ENCODE measurements at places on chromosomes 12 and 14. TPM values are rescaled to one million over a fixed set of nuclear protein-coding genes. Genes with fewer than 3 reads are reported as not detected.

DNA sequence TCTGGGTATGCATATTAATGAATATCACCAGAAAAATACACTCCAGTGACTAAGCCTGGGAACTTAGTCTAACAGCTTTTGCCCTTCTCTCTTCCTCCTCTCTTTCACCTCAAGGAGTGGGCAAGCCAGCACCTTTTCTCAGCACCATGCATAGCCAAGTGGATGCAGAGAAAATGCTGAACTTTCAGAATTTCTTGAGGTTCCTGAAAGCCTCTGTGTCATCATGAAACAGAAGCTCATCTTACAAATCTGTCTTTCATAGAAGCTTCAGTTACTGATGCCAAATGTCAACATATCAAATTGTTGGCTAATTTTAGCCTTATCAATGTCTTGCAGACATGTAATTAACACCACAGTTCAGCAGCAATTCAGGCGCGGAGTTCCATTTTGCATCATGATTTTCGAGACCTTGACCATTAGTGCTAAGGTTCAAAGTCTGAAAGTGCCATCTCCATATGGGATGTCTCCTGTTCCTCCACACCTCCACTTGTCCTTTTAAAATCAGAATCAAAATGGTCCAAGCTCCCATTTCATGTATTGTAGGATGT lies 51.1 kb upstream of the RPH3A start:
- H3K27me3 ChIP-seq = peaks cover 41% of the 10 kb centered on the region
- no peak for DNase-seq
- no peak overlapping the region for H3K27ac ChIP-seq
- H3K36me3 ChIP-seq = no peaks in the 10 kb centered on the region
- H3K4me3 ChIP-seq = no peak overlapping the region
- no peaks in the 10 kb centered on the region for H3K4me1 ChIP-seq

- H3K4me3 ChIP-seq = no peak overlapping the region
- DNase-seq = no peak
- H3K36me3 ChIP-seq = no peaks in the 10 kb centered on the region
- H3K27me3 ChIP-seq = peaks cover 50% of the 10 kb centered on the region
- H3K27ac ChIP-seq = no peak overlapping the region
These were observed 50.1 kb upstream of the KCNA1 start for GRCh38 chr12:4859478-4860210.

GRCh38 chr12:64318605-64319004 lies 72.0 kb downstream of the C12orf56 start:
- DNase-seq = no peak
- no peaks in the 10 kb centered on the region for H3K4me1 ChIP-seq
- no peaks in the 10 kb centered on the region for H3K36me3 ChIP-seq
- H3K27ac ChIP-seq = no peak overlapping the region
- no peaks in the 10 kb centered on the region for H3K27me3 ChIP-seq

DNA sequence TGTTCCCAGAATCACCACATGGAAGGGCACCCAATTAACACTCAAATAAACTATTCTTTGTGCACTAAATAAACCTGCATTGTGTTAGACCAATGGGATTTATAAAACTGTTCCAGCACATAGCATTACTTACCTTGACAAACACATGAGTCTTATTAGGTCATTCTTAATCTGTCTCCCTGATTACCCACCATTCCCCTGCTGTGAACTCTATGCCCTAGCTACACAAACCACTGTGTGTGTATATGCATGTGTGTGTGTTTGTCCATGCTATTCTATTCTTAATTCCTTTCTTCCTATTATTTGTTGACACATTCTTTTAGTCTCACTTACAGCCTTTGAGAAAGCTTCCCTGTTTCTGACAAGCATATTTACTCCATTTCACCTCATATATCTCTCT lies 303.6 kb upstream of the GARIN6 start:
- no peak overlapping the region for H3K4me3 ChIP-seq
- no peak for DNase-seq
- no peaks in the 10 kb centered on the region for H3K4me1 ChIP-seq
- H3K27me3 ChIP-seq = no peaks in the 10 kb centered on the region
- H3K36me3 ChIP-seq = no peaks in the 10 kb centered on the region

DNA sequence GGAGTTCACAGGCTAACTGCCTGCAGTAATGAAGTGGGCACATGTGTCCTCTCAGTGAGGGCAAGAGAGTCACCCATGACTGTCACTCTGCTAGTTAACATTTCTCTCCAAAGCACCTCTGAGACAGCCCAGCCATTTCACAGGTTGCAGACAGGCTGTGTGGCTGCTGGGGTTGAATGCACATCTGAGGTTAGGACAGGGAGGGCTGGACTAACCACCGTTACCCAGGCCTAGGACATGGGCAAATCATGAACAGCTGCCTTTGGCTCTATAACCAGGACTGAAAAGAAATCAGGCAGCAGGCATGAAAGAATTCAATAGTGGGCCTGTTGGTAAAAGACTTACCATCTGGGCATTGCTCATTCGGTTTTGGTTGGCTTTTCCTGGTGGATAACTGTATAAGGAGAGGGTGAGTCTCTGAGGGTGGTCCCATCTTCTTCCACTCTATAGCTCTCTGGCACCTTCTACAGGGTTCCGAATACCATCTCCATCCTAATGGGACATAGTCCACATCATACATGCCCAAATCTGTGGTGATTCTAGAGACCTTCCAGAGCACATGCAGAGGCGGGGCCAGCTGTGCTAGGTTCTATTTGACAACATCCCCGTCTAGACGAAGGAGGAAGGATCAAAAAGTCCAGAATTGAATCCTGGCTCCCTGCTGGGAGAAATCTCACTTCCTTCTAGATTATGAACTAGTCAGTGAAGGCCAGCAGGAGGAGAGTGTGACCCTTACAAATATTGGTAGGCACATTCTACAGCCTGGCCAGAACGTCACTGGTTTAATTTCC lies 10.8 kb downstream of the CRACR2A start:
- H3K4me3 ChIP-seq = no peak overlapping the region
- no peaks in the 10 kb centered on the region for H3K27me3 ChIP-seq
- peaks cover 7% of the 10 kb centered on the region for H3K4me1 ChIP-seq
- DNase-seq = no peak
- peaks cover 20% of the 10 kb centered on the region for H3K36me3 ChIP-seq

DNA sequence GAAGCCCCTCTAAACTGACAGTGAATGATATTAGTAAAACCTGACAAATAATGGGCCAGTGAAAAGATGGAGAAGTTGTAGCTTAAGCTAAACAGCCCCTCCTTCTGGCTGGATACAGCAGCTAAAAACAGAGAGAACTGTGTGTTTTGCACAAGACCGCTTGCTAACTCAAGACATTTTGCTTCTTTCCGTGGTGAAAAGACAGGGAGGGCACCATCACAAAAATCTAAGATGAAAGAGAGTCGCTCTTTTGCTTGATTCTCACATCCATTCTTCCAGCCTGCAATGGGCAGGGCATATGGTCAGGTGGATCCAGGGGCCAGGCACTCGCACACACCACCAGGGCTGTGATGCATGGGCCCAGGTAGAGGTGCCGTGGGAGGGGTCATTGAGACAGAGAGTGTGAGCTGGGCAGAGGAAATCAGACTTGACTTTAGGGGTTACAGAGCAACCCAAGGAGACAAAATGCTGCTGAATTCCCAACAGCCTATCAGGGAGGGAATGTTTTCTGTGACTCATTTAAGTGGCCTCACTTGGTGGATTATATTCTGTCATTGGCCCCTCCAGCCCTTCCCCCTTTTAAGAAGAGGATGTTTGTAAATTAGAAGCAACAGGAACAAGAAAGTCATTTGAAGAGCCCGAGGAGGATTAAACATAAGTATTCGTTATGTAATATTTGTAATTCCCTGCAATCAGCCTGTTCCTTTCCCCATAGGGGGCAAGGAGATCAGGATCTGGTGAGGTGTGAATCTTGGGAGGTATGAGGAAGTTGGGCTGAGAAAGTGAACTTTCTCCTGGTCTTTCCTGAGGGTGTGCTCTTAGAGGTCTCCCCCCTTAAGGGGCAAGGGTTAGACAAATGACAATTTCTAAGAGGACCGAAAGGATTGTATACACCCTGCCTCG lies 12.3 kb downstream of the EMP1 start:
- peaks cover 4% of the 10 kb centered on the region for H3K4me1 ChIP-seq
- no peaks in the 10 kb centered on the region for H3K36me3 ChIP-seq
- no peak overlapping the region for H3K27ac ChIP-seq
- H3K27me3 ChIP-seq = no peaks in the 10 kb centered on the region

DNA sequence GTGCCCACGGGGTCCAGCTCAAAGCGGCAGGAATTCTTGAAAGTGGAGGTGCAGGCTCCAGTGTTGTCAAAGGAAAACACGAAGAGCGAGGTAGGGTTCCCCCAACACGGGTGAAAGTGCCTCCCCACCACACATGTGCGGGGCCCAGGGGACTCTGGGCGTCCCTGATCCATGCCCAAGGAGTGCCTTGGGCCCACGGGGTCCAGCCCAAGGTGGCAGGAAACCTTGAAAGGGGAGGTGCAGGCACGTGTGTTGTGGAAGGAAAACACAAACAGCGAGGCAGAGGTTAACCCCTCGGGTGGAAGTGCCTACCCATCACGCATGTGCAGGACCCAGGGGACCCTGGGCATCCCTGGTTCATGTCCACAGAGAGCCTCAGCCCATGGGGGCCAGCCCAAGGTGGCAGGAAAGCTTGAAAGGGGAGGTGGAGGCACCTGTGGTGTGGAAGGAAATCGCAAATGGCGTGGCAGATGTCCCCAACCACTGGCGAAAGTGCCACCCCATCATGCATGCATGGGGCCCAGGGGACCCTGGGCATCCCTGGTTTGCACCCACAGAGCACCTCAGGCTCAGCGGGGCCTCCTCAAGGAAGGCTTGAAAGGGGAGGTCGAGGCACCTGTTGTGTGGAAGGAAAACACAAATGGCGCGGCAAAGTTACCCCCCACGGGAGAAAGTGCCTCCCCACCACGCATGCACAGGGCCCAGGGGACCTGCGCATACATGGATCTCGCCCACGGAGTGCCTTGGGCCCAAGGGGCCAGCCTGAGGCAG lies 584.6 kb downstream of the ALG10 start:
- H3K4me1 ChIP-seq = no peaks in the 10 kb centered on the region
- DNase-seq = no peak
- H3K27ac ChIP-seq = no peak overlapping the region
- no peaks in the 10 kb centered on the region for H3K27me3 ChIP-seq

DNA sequence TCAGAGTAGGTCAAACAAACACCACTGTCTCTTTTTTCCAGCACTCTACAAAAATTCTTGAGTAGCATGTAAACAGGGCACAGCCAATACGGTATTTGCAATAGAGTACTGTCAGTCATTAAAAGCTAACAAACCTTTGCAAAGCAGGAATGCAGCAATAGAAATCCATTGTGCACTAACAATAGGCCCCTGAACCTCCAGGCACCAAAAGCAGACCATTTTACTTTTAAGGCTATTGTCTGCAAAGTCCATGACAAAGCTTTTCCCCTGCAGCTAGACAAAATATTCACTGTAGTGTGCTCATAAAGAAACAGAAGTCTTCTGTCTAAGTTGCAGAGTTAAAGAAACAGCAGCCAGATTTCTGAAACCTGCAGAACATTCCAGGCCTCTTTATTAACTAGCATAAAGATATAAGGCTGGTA lies 191.9 kb downstream of the SOX5 start:
- DNase-seq = no peak
- no peak overlapping the region for H3K4me3 ChIP-seq
- H3K36me3 ChIP-seq = no peaks in the 10 kb centered on the region
- H3K27me3 ChIP-seq = no peaks in the 10 kb centered on the region
- H3K27ac ChIP-seq = no peak overlapping the region

GRCh38 chr12:123367511-123367910 lies 2.9 kb upstream of the SBNO1 start:
- peak overlapping the region; percentile 44 for H3K4me3 ChIP-seq
- H3K4me1 ChIP-seq = peaks cover 11% of the 10 kb centered on the region
- no peak overlapping the region for H3K27ac ChIP-seq
- no peaks in the 10 kb centered on the region for H3K27me3 ChIP-seq

- H3K36me3 ChIP-seq = no peaks in the 10 kb centered on the region
- no peak overlapping the region for H3K4me3 ChIP-seq
- no peaks in the 10 kb centered on the region for H3K4me1 ChIP-seq
- no peak overlapping the region for H3K27ac ChIP-seq
These were observed 323.7 kb downstream of the PAWR start for GRCh38 chr12:79367032-79367589.

Gene SLC16A7
- polyA plus RNA-seq = 26.9 TPM

GRCh38 chr12:38662829-38663228 lies 242.6 kb downstream of the CPNE8 start:
- H3K27me3 ChIP-seq = no peaks in the 10 kb centered on the region
- no peak overlapping the region for H3K27ac ChIP-seq
- no peak for DNase-seq
- peaks cover 6% of the 10 kb centered on the region for H3K36me3 ChIP-seq
- H3K4me3 ChIP-seq = no peak overlapping the region

GRCh38 chr12:41605545-41606305 lies 417.6 kb downstream of the PDZRN4 start:
- H3K27me3 ChIP-seq = peaks cover 5% of the 10 kb centered on the region
- no peak overlapping the region for H3K4me3 ChIP-seq
- no peak for DNase-seq
- no peaks in the 10 kb centered on the region for H3K36me3 ChIP-seq
- no peak overlapping the region for H3K27ac ChIP-seq

DNA sequence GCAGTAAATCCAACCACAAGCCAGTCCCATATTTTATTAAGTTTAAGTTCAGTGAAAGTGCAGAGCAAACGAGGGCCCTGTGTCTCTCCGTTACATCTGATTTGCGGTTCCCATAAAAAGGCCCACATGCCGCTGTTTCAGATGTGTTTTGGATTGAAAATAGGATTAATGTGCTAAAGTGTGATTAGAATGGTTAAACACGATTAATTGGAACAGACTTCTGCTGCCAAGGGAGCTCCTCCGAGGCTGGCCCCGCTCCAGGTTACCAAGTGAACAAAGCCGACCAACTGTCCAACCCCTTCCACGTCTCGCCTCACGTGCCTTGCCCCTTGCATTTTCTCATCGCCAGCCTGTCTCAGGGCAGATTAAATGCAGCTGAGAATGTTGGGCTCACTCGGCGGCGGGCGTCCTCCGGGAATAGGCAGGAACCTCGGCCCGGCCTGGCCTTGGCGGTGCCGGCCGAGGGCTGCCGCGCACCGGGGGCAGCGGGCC lies 166.5 kb upstream of the GSC start:
- no peak overlapping the region for H3K4me3 ChIP-seq
- H3K4me1 ChIP-seq = no peaks in the 10 kb centered on the region
- no peak overlapping the region for H3K27ac ChIP-seq
- H3K36me3 ChIP-seq = no peaks in the 10 kb centered on the region
- H3K27me3 ChIP-seq = peaks cover 8% of the 10 kb centered on the region

Gene PAN2
- polyA plus RNA-seq = 13.7 TPM

Gene SLC35E3
- polyA plus RNA-seq = 11.4 TPM

GRCh38 chr12:6917491-6918231 lies 3.3 kb downstream of the ENO2 start:
- peaks cover 39% of the 10 kb centered on the region for H3K4me1 ChIP-seq
- H3K27me3 ChIP-seq = peaks cover 5% of the 10 kb centered on the region
- no peak overlapping the region for H3K27ac ChIP-seq
- H3K4me3 ChIP-seq = no peak overlapping the region
- no peaks in the 10 kb centered on the region for H3K36me3 ChIP-seq

Gene TMEM253
- polyA plus RNA-seq = not detected
